ENCODE measurements at places on chromosomes 2 and 18.

DNA sequence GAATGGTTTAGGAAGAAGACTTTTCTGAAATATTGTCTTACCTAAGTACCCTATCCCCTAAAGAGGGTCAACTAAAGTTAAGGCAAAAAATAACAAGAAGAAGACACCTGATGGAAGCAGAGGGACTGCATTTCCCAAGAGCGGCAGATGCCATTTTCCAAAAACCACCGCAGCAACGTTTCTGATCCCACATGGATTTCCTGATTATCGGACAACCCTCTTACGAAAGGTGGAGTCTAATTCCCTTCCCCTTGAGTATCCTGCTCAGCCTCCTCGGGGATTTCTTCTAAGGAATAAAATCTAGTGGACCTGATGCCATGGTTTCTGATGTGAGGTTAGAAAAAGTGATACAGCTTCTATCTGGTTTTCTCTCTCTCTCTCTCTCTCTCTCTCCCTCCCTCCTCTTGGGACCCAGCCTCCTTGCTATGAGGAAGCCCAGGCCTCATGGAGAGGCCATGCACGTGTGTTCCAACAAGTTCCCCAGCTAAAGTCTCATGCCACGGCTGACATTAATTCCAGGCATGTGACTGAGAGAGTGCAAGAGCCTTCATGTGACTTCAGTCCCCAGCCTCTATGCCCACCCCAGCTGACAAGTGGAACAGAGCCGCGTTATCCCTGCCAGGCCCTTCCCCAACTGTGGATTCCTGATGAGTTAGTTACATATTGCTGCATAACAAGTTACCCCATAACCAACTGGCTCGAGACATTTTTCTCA lies 150.3 kb downstream of the SMAD2 start:
- no peak for ATAC-seq

GRCh38 chr2:112141626-112142007 lies 3.4 kb downstream of the FBLN7 start:
- ATAC-seq = no peak

DNA sequence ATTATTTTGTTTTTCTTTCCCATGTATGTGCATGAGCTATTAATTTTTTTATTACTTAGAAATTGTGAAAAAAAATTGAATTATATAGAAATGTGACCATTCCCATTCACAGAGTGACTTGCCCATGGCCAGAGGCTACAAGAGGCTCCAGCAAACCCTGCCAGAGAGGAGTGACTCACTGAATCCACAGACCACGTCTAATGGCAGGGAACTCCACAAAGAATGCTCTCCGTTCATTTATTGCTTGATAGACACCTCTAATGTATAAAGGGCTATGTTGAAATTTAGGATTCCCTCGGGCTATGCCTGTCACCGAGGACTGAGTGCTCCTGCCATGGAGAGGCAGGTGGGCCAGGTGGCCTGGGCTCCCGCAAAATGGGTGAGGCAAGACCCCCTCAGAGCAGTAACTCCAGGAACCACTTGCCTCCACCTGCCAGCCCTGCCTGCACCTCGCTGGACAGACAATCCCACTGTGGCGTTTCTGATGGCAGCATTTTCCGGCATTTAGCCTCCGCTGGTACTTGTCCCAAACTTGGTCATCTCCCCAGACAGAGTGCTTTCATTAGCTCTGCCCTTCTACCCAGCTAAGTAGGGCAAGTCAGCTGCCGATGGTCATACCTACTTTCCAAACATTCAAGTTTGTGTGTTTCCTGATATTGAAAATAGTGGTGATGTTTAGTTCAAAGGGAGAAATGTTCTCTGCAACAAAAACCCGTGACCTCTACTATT lies 200.3 kb downstream of the PRKCE start:
- ATAC-seq = no peak

DNA sequence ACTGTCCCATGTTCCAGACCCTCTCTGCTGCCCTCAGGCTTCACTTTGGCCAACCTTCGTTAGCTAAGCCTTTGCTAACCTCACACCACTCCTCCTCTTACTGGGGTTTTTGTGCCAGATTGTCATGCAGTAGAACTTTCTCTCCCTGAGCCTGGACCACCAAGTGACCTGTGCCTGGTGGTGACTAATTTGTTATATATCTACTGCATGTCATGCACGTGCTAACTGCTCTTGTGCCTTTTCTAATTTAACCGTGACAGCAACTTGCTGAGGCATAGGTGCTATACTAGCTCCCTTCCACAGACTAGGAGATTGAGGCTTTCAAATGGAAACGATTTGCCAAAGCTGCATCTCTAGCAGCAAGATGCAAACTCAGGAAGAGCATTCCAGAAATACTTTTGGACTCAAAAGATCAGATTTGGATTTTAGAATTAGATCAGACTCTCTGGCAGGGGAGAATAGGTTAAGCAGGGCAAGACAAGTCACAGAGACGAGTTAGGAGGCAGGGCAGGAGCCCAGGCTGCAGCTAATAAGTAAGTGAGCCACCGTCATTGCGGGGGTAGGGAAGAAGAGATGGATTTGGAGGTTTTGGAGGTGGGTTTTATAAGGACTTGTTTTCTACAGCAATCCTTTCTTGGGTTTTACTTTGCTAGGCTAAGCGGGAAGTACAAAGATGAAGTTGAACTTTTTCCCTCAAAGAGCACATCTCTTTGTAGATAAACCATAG lies 1.8 kb downstream of the PPP1R7 start:
- ATAC-seq = no peak

GRCh38 chr2:186302263-186302662 lies 183.8 kb upstream of the ZC3H15 start:
- ATAC-seq = no peak

DNA sequence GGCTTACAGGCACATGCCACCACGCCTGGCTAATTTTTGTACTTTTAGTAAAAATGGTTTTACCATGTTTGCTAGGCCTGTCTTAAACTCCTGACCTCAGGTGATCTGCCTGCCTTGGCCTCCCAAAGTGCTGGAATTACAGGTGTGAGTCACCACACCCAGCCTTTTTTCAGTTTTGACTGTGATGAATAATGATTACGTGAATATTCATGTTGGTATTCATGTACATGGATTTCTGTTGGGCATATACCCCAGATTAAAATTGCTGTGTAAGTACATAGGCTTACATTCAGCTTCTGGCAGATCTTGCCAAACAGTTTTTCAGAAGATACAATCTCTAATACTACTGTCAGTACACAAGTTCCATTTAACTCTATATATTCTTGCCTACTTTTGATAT lies 20.9 kb downstream of the SLC39A10 start:
- ATAC-seq = no peak

- ATAC-seq = no peak
Observed at GRCh38 chr2:235909358-235909757, 258.8 kb downstream of the GBX2 start.

GRCh38 chr2:127231130-127231865 lies 11.2 kb upstream of the CYP27C1 start:
- ATAC-seq = no peak

- ATAC-seq = no peak
Observed at GRCh38 chr2:2871480-2872308, 505.9 kb downstream of the EIPR1 start.

GRCh38 chr18:6435731-6436130 lies 21.0 kb upstream of the L3MBTL4 start:
- ATAC-seq = no peak

- no peak for ATAC-seq
Observed at GRCh38 chr2:169007356-169007755, 23.8 kb downstream of the ABCB11 start.

DNA sequence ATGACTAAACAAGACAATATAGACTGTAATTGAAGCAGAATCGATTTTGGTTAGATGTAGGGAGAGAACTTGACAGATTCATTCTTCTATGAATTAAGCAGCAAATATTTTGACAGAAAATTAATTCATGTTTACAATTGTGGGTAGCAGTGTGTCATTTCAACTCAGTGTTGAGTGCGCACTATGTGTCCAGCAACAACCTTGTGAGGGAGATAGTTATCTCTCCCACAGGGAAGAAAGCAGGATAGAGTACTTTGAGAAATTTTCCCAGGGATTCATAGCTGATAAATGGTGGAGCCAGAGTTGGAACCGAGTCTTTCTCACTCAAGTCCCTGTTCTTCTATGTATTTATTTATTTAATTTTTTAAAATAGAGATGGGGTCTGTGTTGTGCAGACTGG lies 5.2 kb downstream of the MRPL33 start:
- no peak for ATAC-seq

DNA sequence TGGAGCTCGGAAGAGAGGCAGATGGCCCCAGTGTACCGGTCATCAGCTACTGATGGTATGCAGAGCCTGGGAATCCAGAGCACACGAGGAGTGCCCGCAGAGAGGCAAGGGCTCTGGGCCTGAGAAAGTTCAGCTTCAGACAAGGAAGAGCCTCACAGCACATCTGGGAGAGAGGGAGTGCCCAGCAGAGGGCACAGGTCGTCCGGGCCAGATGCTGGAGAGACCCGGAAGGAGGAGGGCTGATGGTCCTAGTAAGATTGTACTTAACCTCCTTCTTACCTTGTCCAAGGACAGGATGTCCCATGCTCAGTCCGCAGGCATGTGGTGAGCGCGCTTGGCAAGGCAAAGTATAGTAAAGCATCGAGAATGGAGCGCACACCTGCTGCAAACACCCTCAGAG lies 24.4 kb upstream of the CHMP1B start:
- no peak for ATAC-seq

DNA sequence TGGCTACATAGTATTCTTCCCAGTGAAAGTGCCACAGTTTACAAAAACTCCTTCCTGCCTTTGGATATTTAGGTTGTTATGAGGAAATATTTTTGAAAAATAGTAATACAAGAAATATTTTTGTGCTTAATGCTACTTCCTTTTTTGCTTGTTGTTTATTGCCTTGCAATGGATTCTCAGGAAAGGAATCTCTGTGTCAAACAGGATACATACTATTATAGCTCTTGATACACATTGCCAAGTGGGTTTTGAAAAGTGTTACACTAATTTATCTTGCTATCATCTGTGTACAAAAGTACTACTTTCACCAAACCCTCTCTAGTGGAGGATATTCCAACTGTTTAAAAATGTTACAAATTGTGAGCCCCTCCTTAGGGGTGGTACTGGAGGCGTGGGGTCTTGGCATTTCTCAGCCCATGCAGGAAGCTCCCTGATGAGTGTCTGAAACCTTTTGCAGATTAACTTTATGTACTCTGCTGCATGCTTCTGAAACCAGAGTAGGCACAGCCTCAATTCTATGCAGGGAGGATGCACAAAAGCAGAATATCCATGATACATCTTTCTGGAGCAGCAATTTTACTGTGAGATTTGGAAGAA lies 54.5 kb downstream of the EVA1A start:
- ATAC-seq = no peak

DNA sequence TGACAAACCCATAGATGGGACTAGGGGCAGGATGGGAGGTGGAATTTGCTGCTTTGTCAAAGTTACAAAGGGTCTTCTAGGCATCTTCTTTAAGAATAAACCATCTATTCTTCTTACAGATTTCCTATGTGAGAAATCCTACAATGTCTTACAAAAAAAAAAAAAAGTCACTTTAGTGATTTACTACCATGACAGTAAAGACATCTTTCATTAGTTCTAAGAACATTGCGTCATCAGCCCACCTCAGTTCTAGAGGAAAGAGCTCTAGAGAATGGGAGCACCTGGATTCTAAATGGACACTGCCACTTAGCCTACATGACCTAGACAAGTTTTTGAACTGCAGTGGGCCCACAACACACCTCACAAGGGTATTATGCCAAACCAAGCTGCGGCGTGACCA lies 172.0 kb downstream of the MYO5B start:
- ATAC-seq = no peak

DNA sequence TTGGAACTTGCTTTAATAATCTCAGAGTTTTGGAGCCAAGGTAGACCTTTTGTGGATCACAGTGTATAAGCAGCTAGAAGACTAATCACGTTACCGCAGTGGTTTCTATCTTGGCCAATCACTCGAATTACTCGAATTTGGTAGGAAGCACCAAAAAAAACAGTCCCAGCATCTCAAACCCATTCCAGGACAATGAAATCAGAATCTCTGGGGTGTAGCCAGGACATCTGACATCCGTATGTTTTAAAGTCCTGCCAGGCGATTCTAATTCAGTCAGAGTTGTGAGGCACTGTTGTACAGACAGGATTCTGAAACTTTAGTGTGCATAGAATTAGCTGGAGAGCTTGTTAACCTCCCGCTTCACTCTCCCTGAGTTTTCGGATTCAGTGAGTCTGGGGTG lies 30.8 kb downstream of the GRHL1 start:
- no peak for ATAC-seq

DNA sequence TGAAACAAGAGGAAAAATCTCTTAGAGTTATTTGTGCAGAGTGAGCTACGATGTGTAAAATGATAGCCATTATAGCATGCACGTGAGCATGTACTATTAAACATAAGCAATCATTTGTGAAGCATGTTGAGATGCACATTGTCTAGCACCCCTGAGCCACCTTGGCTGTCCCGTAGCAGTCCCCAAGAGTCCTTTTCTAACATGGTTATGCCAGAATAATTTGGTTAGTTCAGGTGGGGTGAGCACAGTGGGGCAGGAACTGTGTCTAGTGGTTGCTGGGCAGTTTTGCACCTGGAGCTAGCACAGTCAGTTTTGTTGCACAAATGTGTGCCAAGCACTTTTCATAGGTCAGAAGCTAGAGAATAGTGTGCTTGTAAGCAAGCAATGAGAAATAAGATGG lies 809.8 kb downstream of the RNF144A start:
- no peak for ATAC-seq

- ATAC-seq = no peak
Observed at GRCh38 chr2:157228946-157229345, 28.6 kb upstream of the GALNT5 start.

GRCh38 chr2:147763861-147764260 lies 81.0 kb upstream of the ACVR2A start:
- ATAC-seq = no peak

GRCh38 chr2:159998961-159999360 lies 63.5 kb downstream of the PLA2R1 start:
- no peak for ATAC-seq

DNA sequence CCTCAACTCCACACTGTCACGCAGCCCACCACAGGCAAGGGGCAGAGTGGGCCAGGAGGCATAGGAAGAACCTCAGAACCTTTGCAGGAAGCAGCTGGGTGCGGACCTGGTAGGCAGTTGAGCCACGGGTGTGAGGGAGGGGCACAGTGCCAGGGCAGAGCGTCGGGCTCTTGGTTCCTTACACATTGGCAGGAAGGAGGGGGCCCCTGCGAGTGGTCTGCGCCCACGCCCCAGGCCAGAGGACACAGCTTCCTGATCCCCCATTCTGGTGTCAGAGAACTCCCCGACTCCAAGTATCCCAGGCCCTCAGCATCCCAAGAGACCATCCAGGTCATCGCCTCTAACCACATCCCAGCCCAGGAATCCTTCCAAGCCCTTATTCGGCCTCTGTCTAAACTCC lies 61.5 kb downstream of the TNS1 start:
- ATAC-seq = no peak

GRCh38 chr18:37665346-37665745 lies 99.7 kb upstream of the CELF4 start:
- no peak for ATAC-seq

- ATAC-seq = peak; percentile 82
Observed at GRCh38 chr2:196333397-196333796, 162.0 kb upstream of the STK17B start.

- ATAC-seq = no peak
Observed at GRCh38 chr18:22547807-22548561, 130.3 kb upstream of the CTAGE1 start.

GRCh38 chr2:239089884-239090283 lies 242.0 kb downstream of the TWIST2 start:
- no peak for ATAC-seq

Measured in activated CD4-positive, CD25-positive, alpha-beta regulatory T cell treated with anti-CD3 and anti-CD28 coated beads, Interleukin-2, amount 50 U/mL, for 24 hours (primary cell).